ENCODE measurements at places on chromosomes 5 and 9. TPM values are rescaled to one million over a fixed set of nuclear protein-coding genes. Genes with fewer than 3 reads are reported as not detected.

The PCDHB8 gene
- total RNA-seq, result 0.26 TPM

The LHFPL2 gene
- total RNA-seq, result 83.6 TPM

The CARTPT gene
- not detected for total RNA-seq

The IFNA13 gene
- total RNA-seq, result not detected

The SEMA6A gene
- 0.23 TPM for total RNA-seq

The CCDC112 gene
- total RNA-seq, result 4.0 TPM

The GADD45G gene
- total RNA-seq, result 0.36 TPM

The CYLC2 gene
- total RNA-seq, result not detected

The CREBRF gene
- total RNA-seq, result 20.8 TPM

The SPINK13 gene
- total RNA-seq, result not detected

The FBN2 gene
- 146 TPM for total RNA-seq

The PCDHA3 gene
- total RNA-seq, result 0.20 TPM

The SPINK5 gene
- not detected for total RNA-seq

The MLLT3 gene
- total RNA-seq, result 31.8 TPM

The SPAAR gene
- 0.26 TPM for total RNA-seq

The SARDH gene
- total RNA-seq, result 5.0 TPM

The FAM221B gene
- total RNA-seq, result not detected

The TAF1L gene
- total RNA-seq, result under 0.01 TPM

The APBA1 gene
- 14.5 TPM for total RNA-seq

The UGT3A1 gene
- total RNA-seq, result not detected

The DMRT3 gene
- not detected for total RNA-seq

The EPB41L4A gene
- 7.3 TPM for total RNA-seq

The F2RL2 gene
- total RNA-seq, result 34.1 TPM

The GPR150 gene
- total RNA-seq, result 0.40 TPM

All from smooth muscle cell of the pulmonary artery (primary cell).